Amniotic stem cell (primary cell): ENCODE measurements at places on chromosomes 11 and 22.

GRCh38 chr11:1055109-1055703, 18.7 kb upstream of the MUC6 start:
- no peak for DNase-seq

- DNase-seq = peak; percentile 84
These were observed 48.9 kb downstream of the RTL6 start for GRCh38 chr22:44449061-44449682.

DNA sequence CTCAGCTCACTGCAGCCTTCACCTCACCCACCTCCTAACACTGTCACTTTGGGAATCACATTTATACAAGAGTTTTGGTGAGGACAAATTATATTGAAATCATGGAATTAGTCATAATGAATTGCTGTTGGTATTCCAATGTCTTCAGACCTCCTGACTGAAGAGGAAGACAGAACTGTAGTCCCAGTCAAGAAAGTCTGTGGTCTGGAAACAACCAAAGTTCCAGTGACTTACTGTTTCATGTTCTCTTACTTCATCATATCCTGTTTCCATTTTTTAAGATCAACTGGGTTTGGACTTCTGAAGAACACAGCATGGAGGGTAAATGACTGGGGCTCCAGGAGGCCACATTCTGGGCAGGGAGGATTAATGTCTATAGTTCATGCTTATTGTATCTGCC, 43.0 kb upstream of the HIPK3 start:
- no peak for DNase-seq

- no peak for DNase-seq
These were observed 7.0 kb downstream of the DERL3 start for GRCh38 chr22:23831781-23832180.

- DNase-seq = no peak
These were observed 478.3 kb upstream of the KIRREL3 start for GRCh38 chr11:127478826-127479225.

DNA sequence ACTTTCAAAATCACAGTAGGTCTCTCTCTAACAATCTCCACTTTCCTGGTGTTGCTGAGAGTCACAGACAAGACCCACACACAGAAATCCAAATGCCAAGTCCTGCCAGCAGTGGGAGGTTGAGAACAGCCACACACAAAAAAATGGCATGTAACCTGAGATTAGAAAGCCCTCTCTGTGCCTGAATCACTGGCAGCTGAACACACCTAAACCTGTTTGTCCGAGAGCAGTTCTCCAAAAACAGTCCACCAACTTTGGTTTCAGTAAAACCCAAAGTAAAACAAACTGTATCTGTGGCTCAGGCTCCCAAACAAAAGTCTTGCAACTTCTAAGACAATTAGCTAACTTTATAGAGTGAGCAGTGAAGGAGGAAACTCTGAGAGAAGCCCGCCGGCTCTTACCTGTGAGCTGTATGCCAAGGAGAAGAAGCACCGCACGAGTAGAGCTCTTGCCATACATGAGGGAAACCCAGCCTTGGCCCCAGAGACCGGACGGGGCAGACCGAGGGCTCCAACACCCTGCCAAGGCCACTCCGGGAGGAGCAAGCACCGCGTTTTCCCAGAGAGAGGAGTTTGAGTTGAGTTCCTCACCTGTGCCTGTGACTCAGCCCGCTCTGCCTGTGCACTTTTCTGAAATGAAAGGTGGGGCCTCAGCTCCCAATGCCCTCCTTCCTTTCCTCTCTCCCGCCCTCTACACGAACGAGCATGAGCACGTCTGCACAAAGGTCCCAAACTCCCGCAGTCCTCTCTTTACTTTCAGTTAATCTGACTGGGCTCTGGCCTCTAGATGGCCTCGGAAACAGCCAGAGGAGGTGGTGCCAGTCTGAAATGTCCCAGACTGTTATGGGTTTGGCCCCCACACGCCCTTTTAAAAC, at the start of gene MPZL2:
Gene MPZL2, minus strand, starts transcription at position 603 of the 874 bp plus-strand sequence. Its CDS starts 144 bp downstream, at position 459.
- no peak for DNase-seq

DNA sequence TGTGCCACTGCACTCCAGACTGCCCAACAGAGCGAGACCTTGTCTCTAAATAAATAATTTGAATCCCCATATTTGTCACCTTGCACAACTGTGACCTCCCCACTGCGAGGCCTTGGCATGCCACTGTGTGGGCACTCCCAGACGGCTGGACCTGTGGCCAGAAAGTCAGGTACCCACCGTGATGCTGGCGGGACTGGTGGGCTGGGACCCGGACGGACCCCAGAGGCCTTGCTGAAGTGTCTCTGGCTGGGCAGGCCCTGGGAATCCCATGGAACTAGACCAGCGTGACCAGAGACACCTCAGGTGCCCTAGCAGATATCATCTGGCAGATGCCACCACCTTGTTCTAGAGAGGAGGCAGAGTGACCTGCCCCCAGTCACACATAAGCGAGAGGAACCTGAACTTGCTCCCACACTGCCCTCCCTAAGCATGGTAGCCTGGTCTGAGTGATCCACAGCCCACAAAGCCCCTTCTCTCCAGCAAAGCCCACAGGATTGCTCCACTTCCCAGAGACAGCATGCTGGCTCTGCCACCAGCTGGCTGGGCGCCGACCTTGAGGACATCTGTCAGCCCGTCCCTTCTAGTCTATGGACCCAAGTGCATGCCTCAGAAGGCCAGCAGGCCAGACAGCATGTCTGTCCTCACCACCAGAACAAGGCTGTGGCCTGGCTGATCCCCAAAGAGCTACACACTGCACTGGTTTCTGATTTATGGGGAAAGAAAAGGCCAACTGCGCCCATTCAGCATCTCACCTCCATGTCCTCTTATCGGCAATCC, 9.5 kb downstream of the MACROD1 start:
- DNase-seq = no peak

DNA sequence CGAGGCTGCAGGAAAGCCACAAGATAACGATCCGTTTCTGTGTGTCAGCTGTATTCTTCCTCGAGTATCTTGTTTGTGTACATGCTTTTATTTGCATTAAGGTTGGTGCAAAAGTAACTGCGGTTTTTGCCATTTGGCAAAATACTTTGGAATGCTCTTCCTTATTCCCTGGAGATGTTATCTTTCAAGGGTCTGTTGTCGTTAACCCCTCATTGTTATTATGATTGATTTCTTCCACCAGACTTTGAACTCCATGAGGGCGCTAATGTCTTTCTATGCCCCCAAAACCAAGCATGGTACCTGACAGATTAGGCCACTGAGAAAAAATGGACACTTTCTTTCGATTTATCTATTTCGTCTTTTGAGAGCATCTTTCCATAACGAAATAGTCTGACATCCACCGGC, 563 bp upstream of the PSMA1 start:
- no peak for DNase-seq

DNA sequence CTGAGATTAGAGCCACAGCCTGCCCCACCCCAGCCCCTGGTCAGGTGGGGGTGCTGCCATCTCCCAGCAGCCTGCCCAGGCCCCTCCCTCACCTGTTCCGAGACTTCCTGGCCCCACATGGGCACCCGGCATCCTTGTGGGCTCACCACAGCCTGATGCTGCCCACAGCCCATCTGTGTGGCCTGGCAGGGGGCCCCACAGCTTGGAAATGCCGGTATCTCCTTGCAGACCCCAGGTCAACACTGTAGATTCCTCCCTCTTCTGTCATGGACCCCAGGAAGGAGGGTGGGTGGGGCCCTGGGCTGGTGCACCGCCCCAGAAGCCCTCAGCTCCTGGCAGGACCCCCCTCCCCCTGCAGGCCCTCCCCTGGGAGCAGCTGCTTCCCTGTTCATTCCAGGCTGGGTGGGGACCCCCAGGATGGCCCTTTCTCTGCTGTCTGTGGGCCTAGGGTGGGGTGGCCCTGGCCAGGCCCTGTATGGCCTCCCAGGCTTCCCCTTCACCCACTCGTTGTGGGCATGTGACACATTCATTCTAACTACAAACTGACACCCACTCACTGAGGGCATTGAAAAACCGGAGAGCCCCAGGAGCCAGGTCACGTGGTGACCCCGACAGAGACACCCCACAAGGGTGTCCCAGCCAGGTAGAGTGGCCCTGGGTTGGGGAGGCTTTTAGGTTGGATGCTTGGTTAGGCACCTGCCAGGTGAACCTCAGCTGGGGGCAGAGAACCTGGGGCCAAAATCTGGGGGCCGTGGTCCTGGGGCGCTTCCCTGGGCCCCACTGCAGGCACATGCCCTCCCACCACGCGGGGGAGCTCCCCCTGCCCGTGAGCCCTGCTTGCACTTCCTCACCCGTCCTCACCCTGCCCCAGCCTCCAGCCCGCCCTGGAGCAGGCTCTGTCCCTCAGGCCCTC, 44.1 kb upstream of the CCDC188 start:
- no peak for DNase-seq

GRCh38 chr22:20129747-20130014, 1.9 kb upstream of the ZDHHC8 start:
- DNase-seq = no peak

GRCh38 chr11:80862011-80862410, 1421.2 kb upstream of the TENM4 start:
- DNase-seq = no peak

DNA sequence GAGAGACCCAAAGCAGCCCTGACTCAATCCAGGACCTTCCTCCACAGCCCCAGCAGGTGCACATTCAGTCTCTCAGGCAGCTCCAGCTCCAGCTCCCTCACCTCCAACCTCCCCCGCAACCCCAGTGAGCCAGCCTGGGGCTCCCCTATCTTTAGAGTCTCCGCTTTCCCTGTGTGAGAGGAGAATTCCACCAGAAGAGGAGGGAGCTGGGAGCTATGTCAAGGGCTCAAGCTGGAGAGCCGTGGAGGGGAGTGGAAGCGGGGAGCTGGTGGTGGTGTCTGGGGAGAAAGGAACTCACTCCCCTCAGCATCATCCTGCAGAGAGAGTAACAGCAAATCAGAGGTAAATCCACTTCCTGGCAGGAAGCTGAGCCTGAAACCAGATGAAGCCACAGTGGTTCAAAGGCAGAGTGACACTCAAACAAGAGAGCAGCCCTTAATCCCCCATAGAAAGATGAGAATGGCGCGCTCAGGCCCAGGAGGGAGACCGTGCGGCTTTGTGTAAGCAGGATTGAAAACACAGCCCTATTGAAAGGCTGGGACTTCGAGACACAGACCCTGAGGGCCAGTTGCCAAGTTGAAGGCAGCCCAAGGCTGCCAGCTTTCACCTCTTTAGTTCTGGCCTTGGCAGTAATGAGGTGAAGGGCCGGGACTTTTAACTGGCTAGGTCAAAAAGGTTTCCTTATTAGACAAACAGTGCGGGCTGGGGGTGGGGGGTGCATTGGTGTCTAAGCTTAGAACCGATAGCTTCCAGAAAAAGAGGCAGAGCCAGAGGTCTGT, 21.4 kb upstream of the CDON start:
- no peak for DNase-seq

GRCh38 chr11:60926500-60926899, 2.2 kb downstream of the TMEM132A start:
- DNase-seq = no peak

GRCh38 chr11:93512949-93513667, 30.1 kb downstream of the SMCO4 start:
- DNase-seq = no peak
